ENCODE measurements at places on chromosomes 12 and 14. TPM values are rescaled to one million over a fixed set of nuclear protein-coding genes. Genes with fewer than 3 reads are reported as not detected.

Gene SDR9C7
- not detected for total RNA-seq

DNA sequence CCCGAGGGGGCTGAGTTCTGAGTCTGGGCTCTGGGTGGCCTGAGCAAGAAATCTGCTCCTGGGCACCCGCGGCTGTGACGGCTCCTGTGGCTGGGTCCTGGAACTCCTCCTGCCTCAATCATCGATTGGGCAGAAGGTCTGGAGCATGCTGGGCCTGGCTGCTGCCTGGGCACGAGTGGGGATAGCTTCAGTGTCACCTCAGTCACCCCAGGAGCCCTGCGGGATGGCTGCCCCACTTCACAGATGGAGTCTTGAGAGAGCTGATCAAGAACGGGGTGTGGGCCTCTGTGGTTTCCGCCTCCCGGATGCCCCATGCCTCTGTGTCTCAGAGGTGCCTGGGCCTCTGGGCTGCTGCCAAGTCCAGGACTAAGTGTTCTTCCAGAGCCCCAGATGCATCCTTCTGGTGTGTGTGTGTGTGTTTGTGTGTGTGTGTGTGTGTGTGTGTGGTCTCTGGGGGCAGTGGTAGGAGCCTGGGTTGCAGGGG is 185.6 kb upstream of the C14orf180 start:
- no peak for DNase-seq

Gene PTPN21
- 22.1 TPM for total RNA-seq

Gene SERPINA4
- total RNA-seq: not detected

Gene ANGEL1
- 11.1 TPM for total RNA-seq

GRCh38 chr14:49653508-49653907 is 18.5 kb upstream of the DNAAF2 start:
- no peak for DNase-seq

- peak; percentile 93 for DNase-seq
Measured at GRCh38 chr12:114684098-114684869, at the start of gene TBX3. TSS of gene TBX3 (minus strand) at chr12:114684175. CDS start at chr12:114683200, 975 bp downstream.

DNA sequence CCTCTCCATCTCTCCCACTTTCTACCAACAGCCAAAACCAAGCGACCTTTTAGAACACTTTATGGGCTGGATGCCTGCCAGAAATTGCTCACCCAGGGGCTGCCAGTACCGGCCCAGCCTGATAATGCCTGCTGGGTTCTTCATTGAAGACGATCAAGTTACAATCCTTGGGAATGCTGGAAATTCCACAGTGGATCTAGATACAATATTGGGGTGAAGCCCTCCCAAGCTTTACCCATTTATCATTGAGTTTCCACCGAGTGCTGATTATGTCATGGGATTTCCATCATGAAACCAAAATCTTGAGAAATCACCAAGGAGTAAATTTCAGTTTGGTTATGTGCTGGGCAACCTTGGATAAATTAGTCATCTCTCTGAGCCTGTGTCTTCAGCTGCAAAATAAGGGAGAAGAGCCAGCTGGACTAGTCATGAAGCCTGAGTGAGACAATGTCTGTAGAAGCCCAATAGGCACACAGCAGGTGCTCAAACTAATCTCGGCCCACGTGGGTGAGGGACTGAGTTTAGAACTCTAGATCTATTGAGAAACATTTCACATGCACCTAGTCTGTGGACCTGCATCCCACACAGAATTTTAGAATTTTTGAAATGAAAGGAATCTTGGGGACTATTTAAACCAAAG is 75.5 kb upstream of the CLMN start:
- no peak for DNase-seq

Data from renal cortical epithelial cell (primary cell).